ENCODE measurements at places on chromosomes 11 and 22.

GRCh38 chr11:68659158-68659921, 25.0 kb upstream of the GAL start:
- DNase-seq = no peak

DNA sequence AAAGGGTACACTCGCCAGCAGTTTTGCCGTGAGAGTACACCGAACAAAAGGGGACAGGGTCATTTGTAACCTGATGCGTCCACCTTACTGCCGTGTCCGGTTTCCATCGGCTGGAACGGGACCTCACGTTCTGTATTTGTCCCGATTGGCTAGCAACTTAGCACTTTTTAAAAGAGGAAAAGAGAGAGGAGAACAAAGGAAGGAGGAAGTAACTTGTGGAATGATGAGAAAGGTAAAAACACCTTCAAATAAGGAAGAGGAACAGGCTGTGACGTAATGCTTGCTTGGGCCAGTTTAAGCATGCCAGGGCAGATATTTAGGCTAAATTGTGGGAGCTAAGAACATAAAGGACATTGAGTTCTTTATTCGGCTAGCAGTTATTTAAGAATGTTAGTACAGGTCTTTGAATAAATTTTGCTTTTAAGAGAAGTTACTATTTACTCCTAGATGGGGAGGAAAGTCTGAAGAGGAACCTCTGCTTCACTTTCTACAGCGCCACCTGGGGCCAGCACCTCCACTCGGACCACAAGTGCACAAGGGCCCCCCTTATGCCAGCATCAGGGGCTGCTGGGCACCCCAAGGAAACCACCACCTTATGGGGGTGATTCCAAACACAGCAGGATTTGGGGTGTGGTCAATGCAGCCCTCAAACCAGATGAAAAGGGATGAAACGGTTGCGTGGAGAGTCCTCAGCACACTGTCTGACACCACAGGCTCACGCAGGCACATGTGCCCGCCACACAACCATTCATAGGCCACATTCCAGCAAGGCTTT, 5.8 kb downstream of the ARSA start:
- no peak for DNase-seq

DNA sequence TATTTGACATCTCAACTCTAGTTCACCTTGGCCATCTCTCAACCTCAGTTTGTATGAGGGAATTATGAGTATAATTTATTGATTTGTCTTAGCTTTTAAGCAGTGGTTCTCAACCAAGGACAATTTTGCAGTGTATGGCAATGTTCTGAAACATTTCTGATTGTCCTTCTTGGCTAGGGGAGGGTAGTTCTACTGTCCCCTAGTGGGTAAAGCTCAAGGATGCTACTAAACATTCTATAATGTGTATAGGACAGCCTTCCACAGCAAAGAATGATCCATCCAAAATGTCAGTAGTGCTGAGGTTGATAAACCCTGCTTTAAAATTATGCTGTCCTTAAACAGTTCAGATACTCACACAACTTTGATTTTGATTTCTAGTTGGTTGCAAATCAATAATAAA, 78.1 kb upstream of the ALKBH3 start:
- no peak for DNase-seq

- DNase-seq = no peak
Observed at GRCh38 chr11:11667056-11667455, 45.3 kb upstream of the GALNT18 start.

DNA sequence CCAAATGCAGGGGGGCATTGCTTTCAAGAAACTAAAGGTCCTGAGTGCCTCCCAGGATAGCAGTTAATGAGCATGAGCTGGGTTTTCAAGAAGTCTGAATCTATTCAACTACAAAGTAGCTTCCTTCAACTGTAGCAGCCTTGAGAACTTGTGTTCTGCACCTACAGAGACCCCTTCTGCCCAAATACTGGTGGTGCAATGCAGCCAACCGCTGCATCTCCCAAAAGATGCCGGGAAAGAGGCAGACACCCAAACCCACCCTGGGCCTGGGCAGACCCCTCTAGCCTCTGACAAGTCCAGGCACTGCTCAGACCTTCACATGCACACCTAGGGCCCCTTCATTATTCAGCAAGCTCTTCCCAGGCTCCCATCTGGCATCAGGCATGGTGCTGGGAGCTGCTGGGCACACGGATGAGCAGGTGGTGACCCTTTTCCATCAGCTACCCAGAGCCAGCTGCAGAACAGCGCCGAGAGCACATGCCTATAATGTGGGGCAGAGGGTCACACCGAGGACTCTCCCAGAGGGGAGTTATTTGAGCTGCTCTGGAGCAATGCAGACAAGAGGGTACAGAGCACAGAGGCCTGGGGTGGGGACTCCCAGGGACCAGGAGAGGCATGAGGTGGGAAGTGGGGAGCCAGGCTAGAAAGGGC, 44.9 kb upstream of the ETS1 start:
- DNase-seq = no peak

DNA sequence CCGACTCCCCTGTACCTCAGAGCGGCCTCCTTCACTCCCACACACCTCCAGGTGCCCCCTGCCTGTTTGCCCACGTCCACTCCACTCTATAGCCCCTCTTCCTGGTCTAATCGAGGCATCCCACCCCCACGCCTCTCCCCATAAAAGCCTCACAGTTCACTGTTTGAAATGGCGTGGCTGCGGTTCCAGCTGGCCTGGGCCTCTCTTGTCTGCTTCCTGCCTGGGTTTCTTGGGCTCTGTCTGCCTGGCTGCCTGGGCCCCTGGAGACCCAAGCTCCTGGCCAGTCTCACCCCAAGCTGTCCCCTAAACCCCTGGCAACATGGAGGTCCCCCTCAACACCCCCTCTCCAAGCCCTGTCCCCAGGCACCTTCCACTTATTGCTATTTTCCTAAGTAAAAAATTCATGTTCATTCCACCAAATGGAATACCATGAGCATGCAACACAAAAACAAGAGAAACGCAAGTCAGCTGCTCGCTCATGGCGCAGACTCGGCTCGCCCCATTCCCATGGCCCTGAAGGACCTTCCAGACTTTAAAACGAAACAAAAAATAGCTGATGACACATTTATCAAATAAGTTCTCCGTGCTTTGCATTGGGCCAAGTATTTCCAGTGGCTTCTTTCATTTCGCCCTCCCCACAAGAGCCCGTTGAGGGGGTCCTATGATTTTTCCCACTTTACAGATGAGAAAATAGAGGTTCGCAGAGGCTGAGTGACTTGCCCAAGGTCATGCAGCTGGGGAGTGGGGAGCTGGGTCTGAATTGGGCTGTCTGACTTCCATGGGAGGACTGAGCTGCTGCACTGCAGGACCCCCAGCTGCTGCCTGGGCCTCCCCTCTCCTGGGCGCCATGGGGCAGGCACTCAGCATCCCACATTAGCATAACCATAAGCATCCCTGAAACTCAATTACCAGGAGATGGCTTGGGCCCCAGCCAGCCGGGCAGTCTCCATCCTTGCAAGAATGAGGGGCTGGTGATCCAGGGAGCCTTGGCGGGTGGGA, 11.7 kb upstream of the FLRT1 start:
- DNase-seq = no peak

- no peak for DNase-seq
Observed at GRCh38 chr11:72018171-72018570, 19.5 kb downstream of the IL18BP start.

DNA sequence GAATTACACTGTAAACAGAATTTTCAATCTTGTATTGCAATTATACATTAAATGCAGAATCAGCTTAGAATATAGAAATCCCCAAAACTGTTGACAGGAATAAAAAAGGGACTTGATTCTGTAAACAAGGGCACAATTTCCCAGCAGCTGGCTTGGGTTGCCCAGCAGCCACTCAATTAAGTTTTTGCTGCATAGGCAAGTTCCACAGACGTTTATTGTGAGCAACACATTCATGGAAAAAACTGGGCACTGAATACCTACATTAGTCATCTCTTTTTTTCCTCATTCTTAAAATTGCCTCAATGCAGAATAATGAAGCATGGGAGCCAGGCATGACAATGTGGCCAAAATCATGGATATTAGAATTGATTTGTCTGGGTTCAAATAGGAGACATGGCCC, 421.8 kb upstream of the ANO5 start:
- DNase-seq = no peak

- DNase-seq = no peak
Observed at GRCh38 chr22:46462726-46463371, 74.6 kb downstream of the CELSR1 start.

DNA sequence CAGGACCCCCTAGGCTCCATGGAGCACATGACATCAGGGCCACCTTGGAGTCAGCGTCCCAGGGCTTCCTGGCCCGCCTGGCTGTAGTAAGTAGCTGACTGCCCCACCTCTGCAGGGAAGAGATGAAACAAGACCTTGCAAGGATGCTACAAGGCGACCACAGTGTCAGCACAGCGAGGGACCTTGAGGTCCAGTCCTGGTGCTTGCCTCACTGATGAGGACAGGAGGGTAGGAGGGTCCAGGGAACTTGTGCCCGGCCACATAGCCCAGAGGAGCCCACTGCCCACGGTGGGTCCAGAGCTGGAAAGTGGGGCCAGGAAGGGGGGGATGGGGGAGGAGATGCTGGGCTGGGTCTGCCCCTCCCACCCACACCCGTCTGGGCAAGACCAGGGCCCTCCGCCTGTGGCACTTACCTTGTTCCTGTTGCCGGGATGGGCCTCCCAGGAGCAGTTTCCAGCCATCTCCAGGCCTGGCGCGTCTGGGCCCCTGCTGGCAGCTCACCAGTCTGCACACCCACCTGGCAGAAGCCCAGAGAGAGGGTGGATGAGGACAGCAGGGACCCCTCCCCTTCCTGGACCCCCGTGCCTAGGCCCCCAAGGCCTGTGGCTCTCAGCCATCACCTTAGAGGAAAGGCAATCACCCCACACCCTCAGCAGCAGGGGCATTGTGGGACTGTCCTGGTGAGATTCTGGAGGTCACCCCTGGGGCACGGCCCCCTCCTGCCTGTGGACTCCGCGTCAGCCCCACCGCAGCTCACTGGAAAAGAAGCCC, 3.4 kb downstream of the MRGPRF start:
- DNase-seq = no peak

GRCh38 chr11:113670149-113670830, 35.8 kb downstream of the TMPRSS5 start:
- DNase-seq = no peak

DNA sequence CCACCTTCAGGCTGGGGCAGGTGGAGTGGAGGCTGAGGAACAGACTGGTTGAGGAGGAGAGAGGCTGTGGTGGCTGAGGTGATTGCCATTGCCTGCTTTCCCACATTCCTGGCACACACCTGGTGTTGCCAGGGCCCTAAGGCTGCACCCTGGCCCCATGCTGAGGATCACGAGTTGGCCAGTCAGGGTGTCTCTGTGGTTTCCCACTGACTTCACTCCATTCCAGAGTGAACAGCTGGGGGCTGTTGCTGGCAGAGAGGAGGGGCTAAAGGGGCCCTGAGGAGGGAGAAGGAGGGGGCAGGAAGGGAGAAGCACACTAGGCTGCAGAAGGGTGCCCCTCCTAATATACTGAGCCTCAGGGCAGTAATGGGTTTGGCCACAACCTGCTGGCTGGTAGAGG, 1.8 kb downstream of the TMEM86A start:
- no peak for DNase-seq

- no peak for DNase-seq
Observed at GRCh38 chr22:36569999-36570398, 41.0 kb upstream of the EIF3D start.

DNA sequence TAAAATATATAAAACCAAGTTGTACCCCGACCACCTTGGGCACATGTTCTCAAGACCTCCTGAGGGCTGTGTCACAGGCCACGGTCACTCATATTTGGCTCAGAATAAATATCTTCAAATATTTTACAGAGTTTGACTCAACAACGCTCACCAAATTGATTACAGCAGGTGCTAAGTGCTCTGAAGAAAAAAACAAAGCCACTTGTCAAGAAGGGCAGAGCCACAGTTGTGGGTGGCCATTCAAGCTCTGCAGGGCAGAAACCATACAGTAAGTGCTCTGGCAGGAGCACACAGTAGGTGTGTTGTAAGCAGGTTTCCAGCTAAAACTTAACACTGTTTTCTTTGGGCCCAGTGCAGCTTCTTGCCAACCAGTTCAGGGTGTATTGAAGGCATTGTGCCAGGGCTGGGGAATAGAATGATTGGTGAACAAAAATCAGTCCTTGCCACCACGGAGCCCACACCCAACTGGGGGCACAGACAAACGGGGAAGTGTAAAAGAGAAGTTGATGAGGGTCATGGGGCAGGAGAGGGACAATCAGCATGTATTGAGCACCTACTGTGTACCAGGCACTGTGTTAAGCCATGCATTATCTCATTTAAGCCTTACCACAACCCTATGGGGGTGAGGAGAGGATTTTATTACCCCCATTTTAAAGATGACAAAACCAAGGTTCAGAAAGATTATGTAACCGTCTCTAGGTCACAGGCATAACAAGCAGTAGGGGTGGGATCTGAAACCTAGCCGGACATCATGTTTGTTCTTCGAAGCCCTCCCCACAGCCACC, 18.2 kb downstream of the ARRB1 start:
- no peak for DNase-seq

DNA sequence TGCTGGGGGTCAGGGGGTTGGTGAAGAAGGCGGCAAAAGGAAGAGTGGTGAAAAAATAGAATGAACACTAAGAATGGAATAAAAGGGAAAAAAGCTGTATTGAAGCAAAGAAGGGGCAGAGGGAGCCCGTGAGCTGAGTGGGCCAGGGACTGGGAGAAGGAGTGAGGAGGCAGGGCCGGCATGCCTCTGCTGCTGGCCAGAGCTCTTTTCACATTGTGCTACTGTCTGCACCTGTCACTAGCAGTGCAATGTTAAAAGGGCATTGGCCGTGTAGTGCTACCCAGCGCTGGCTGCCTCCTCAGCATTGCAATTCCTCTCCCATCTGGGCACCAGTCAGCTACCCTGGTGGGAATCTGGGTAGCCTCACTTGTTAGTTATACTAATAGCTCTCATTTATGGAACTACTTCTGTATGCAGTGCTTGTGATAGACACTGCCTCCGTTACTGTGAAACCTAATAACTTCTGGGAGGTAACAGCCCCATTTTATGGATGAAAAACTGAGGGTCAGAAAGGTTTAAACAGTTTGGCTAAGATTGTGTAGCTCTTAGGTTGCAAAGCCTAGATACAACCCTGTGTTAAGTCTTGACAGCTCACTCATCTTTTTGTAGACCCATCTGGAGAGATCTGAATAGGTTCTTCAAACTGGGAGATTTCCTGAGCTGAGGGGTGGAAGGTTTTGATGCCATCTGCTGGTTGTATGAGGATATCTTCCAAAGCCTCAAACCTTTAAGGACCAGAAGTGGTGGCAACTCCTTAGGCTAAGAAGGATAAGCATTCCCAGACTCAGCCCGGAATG, 8.5 kb downstream of the YPEL4 start:
- no peak for DNase-seq
